ENCODE measurements at places on chromosomes 1 and 21. TPM values are rescaled to one million over a fixed set of nuclear protein-coding genes. Genes with fewer than 3 reads are reported as not detected.

DNA sequence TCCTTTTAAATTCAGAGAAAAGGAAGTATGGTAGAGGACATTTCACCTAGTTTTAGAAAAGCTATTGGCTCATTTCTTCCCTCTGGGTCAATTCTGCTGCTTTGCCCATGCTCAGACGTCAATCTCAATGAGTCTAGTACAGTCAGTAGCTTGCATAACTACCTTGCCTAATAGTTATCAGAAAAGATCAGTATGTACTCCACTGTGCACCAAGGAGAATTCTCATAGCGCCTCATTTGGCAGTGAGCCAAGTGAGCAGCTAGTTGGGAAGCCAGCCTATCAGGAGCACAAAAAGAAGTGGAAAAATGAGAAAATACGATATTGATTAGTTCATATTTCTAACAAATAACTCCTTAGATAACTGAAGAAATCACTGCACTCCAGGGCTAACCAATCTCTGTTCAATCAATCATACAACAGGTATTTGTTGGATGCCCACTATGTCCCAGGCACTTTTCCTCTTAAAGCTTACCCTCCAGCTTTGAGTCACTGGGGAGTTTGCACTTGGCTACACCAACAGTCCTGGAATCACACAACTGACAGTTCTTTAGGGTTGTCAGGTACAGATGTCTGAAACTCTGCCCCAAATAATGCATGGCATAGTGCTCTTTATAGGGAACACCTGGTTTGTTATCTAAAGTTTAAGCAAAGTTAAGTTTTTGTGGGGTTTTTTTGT is 50.2 kb downstream of the PRDX6 start:
- DNase-seq = no peak

DNA sequence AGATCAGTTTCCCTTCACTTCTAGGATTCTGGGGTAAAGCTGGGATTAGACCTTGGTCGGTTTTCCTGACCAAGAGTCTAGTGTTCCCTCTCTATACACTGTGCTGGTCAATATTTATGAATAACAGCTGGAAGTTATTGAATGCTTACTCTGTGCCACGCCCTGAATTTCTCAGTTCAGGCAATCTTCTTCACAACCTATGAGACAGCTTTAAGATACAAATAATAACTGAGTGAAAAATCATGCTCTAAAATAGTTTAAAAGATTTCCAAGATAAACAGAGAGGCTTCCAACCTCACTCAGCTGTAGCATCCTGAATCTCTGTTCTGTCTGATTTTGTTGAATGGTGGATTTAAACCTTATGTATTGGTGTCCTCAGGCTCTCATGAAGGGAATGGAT is 72.2 kb downstream of the GNG12 start:
- no peak for DNase-seq

DNA sequence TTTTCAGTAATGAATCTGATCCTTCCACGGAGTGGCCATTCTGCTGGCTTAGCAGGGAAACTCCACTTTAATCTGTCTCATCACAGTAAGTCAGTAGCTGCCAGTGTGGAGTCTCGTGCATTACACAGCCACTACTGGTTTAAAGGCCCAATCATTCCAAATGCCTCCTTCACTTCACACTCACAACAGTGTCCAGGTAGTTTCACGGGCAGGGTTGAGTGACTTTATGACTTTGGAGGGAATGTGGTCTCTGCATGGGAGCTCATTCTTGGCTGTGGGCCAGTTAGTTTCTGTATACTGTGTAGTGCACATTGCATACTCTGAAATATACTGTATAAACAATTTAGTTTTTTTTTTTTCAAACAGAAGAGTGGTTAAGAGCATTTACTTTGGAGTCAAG is 34.6 kb upstream of the C1orf87 start:
- DNase-seq = no peak

The GJA9 gene
- total RNA-seq = 0.33 TPM

DNA sequence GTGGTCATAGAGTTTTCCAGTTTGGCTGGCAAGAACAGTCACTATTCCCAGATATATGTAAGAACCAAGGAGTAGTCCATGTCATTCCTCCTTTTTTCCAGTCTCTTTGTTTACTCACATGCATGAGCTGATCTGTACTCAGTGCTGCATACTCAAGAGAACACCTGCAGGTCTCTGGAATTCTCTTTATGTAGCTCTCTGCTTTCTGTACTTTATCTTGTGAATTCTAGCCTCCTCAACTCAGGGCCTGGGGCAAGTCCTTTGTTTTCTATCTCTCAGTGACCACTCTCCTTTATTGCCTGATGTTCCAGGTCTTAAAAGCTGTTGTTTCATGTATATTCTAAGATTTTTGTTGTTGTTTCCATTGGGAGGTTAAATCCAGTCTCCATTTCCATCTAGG is 478.9 kb downstream of the DPYD start:
- DNase-seq = no peak

GRCh38 chr1:107535091-107535490 is 394.3 kb downstream of the NTNG1 start:
- DNase-seq = no peak

- no peak for DNase-seq
Observed at GRCh38 chr1:11854519-11854918, 4.2 kb downstream of the NPPB start.

The CD58 gene
- 6.9 TPM for total RNA-seq

DNA sequence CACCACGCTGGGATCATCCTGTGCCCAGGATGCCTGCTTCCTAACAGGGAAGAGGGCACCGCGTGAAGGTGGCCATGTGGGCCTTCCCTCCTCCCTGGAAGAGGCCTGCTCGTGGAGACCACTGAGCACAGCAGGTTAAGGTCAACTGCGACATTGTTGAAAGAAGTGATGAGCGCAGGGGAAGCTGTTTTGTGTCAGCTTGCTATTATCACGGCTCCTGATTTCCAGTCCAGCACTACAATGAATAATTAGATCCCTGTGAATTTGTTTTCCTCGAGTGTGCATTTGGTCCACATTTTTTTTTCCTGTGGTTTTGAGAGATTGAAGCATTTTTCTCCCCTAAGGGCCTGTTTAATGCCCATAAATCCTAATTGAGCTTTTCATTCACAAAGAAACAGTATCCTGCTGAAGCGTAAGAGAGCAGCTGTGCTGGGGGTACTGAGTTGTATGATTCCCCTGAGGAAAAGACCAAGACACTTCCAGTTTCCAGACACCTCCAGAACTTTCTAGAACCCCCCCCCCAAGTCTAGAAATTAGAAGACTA is 204.9 kb downstream of the KCNJ6 start:
- no peak for DNase-seq

DNA sequence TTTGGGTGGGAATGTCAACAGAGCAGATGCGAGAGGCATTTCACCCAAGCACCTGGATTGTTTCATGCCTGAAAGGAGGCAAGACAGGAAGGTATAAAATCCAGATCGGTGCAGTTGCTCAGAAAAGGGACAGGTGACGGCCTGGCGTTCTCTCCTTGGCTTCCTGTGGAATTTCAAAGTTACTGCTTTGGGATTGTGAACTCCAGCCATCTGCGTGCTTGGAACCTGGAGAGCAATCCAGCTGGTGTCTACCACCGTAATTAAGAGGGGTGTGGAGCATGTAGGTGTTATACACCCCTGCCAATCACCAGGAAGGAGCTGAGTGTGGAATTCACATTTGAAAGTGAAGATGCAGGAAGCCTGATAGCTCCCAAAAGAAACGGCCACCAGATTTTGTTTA is 286.1 kb downstream of the KIF26B start:
- no peak for DNase-seq

The PLEKHO1 gene
- 57.2 TPM for total RNA-seq

- DNase-seq = peak; percentile 97
Observed at GRCh38 chr1:21782868-21783678, at the start of gene USP48. USP48 (minus strand) TSS chr1:21783149; CDS start chr1:21782957, 192 bp downstream.

The RAB3B gene
- 14.1 TPM for total RNA-seq

GRCh38 chr1:145979746-145980456 is 15.4 kb downstream of the POLR3GL start:
- no peak for DNase-seq

- no peak for DNase-seq
Observed at GRCh38 chr1:5370311-5370710, 621.9 kb downstream of the NPHP4 start.

- no peak for DNase-seq
Observed at GRCh38 chr1:6599141-6599975, 3.3 kb downstream of the KLHL21 start.

- DNase-seq = peak; percentile 44
Observed at GRCh38 chr1:193581341-193581740, 394.9 kb upstream of the B3GALT2 start.

Data from dorsolateral prefrontal cortex (tissue), 122 donors.